ENCODE measurements at places on chromosomes 7 and 10.

GRCh38 chr10:110664483-110665420, 20.6 kb downstream of the RBM20 start:
- DNase-seq, result peak; percentile 17

GRCh38 chr10:113057948-113058522, 108.0 kb downstream of the TCF7L2 start:
- no peak for DNase-seq

GRCh38 chr7:16396766-16397500, 24.4 kb downstream of the CRPPA start:
- DNase-seq, result no peak

GRCh38 chr7:156178214-156178613, 366.0 kb upstream of the SHH start:
- peak; percentile 3 for DNase-seq

DNA sequence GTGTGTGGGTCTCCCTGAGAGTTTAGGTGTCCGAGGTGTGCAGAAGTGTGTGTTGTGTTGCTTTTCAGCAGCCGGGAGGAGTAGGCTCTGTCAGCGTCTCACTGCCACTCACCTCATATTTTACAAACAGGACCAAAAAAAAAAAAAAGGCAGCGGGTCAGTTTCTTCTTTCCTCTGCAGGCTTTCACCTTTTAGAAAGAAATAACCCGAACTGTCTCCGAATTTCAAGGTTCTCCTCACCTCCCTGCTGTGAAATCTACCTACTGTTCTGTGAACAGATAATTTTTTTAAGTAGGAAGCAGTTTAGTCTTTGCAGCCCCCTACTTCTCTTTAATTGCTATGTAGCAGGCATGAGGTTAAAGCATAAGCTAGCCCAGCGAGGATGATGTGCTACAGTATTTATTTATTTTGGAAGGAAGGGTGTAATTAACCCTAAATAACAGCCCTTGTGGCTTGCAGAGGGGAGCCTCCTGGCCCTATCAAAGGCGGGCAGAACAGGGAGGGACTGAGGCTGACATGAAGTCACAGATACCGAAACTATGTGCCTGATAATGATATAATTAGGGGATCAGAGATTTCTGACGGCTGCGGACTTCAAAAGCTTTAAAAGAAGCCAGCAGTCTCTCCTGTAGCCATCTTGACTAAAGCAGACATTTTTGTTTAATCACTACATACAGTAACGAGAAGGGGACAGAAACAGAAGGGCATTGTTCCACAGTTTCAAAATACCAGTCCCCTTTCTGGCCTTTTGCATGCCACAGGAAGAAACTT, 1.6 kb downstream of the BAMBI start:
- DNase-seq, result peak; percentile 10

DNA sequence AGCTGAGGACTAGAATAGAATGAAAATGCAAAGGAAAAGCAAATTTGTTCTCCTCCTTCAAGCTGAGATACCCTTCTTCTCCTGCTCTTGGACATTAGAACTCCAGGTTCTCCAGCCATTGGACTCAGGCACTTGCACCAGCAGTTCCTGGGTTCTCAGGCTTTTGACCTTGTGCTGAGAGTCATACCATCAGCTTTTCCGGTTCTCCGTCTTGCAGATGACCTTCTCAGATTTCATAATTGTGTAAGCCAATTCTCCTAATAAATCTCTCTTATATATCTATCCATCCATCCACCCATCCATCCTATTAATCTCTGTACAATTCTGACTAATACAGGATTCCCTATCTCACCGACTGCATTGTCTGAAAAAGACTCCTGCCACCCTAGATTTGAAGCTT, 108.3 kb downstream of the AHR start:
- peak; percentile 68 for DNase-seq

- no peak for DNase-seq
These were observed 854.2 kb upstream of the AUTS2 start for GRCh38 chr7:68744036-68744435.

- no peak for DNase-seq
These were observed 468.8 kb upstream of the NRP1 start for GRCh38 chr10:33803248-33803647.

- no peak for DNase-seq
These were observed 507.2 kb upstream of the IGFBP3 start for GRCh38 chr7:46428295-46428694.

GRCh38 chr10:62738916-62739315, 65.6 kb upstream of the ADO start:
- DNase-seq, result no peak

DNA sequence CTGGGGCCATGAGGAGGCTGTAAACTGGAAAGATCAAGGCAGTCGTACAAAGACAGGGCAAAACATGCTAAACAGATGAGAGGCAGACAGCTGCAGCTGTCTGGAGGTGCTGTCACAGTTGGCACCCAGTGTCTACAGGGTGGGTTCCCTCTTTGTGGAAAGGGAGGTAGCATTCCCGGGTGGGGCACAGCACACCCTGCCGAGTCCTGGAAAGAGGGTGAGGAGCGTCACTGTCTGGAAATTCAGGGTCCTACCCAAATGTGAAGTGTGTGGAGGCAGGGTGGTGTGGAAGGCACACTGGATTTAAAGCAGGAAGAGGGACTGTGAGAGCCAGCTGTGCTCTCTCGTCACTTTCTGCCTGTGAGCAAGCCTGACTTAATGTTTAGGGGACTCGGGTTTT, 356.2 kb downstream of the SDK1 start:
- DNase-seq, result no peak

- no peak for DNase-seq
These were observed 4.9 kb upstream of the ZNF679 start for GRCh38 chr7:64223366-64223765.

- peak; percentile 18 for DNase-seq
These were observed 50.6 kb downstream of the PTPRN2 start for GRCh38 chr7:158536871-158537515.

DNA sequence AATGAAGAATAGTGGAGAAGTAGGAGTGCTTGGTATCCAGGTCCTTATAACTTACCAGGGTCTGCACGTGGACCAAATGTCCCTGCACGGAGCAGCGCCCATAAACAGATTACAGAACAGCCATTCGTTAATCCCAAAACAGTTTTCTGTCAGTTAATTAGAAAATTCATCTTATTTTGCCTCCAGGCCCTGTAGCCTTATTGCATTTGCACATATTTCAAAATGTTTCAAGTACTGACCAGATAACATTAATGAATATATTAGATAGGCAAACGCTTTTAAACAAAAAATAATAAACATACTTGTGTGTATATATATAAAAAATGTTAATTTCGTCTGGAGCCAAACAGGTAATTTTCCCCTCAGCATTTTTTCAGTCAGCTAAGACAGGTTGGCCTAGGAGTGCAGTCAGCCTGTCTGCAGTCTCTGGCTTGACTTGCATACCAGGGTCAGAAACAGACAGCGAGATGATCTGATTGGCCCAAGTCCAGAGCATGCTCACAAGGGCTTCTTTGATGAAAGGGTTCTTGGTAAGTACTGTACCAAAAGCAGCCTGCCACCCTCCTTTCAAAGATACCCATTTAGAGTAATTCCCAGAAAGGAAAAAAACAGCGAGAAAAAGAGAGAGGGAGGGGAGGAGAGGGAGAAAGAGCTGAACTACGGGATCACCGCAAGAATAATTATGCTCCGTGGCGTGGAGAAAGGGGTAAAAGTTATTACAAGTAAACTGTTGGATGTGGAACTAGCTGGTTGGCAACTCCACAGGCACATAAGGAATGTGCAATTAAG, 194.4 kb upstream of the TCF7L2 start:
- DNase-seq, result no peak

GRCh38 chr10:58514111-58514770, 1.6 kb downstream of the BICC1 start:
- no peak for DNase-seq

- no peak for DNase-seq
These were observed 12.7 kb downstream of the COA1 start for GRCh38 chr7:43716598-43716997.

- DNase-seq, result no peak
These were observed 12.0 kb upstream of the AQP1 start for GRCh38 chr7:30899630-30900029.

DNA sequence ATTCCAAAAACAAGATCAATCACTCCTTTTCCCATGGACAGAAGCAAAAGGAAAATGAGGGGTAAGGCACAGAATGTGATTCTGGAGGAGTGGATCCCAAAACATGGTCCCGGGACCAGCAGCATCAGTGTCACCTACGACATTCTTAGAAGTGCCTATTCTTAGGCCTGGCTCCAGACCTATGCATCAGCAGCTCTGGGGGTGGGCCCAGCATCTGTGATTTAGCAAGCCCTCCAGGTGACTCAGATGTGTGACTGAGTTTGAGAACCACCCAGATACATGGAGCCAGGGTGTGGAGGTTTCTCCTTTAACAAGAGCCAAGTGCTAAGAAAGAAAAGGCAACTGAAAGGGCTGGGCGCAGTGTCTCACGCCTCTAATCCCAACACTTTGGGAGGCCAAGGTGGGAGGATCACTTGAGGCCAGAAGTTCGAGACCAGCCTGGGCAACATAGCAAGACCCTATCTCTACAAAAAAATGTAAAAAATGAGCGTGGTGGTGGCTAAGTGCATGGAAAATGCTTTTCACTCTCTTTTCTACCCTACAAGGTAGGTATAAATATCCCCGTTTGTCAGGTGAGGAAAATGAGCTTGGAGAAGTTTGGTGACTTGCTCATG, 17.1 kb upstream of the ARPC1A start:
- DNase-seq, result no peak

- DNase-seq, result no peak
These were observed 184.7 kb downstream of the CHCHD3 start for GRCh38 chr7:132897093-132897687.

GRCh38 chr7:135884495-135885232, 92.5 kb downstream of the MTPN start:
- DNase-seq, result no peak

GRCh38 chr10:2881720-2882620, 185.4 kb upstream of the PFKP start:
- DNase-seq, result no peak

GRCh38 chr7:68180761-68181160, 1184.1 kb downstream of the TYW1 start:
- DNase-seq, result no peak

- DNase-seq, result peak; percentile 42
These were observed 32.7 kb upstream of the NPVF start for GRCh38 chr7:25260862-25261494.
